ENCODE measurements at places on chromosomes 7 and 10.

- DNase-seq = no peak
Measured at GRCh38 chr7:14242175-14242574, 252.7 kb upstream of the ETV1 start.

- DNase-seq = no peak
Measured at GRCh38 chr7:93228302-93228701, 2.0 kb upstream of the HEPACAM2 start.

- no peak for DNase-seq
Measured at GRCh38 chr7:157404845-157405481, 68.2 kb downstream of the DNAJB6 start.

- no peak for DNase-seq
Measured at GRCh38 chr10:68594405-68594804, 34.3 kb downstream of the TET1 start.

DNA sequence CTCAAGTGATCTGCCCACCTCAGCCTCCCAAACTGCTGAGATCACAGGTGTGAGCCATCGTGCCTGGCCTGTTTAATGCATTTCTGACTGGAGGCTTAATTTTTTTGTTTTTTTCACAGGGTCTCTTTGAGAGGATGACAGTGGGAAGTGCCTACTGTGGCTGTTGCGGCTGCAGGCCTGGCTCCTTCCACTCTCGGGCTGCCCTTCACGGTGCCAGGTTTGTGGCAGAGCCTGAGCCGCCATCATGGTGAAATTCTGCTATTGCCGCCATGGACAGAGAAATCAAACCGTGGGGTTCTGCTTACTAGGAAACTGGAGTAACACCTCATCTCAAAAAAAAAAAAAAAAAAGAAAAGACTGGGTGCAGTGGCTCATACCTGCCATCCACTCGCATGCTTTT is 142.7 kb downstream of the CAMK1D start:
- no peak for DNase-seq

GRCh38 chr10:97736403-97736901 is 476 bp upstream of the ZFYVE27 start:
- no peak for DNase-seq

DNA sequence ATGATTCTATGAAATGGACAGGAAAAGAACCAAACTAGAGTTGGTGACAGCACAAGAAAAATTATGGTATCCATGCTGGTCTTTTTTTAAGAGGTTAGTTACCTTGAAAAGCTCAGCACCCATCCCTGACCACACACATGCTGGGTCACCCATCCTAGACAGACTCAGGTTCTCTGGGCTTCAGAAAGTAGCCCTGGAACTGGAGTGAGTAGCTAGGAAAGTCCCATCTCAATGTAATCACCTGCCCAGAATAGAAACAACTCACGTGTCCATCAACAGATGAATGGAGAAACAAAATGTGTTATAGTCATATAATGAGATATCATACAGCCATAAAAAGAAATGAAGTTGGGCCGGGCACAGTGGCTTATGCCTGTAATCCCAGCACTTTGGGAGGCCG is 37.0 kb downstream of the GSDME start:
- DNase-seq = no peak

GRCh38 chr10:89118091-89118490 is 89.0 kb downstream of the CH25H start:
- no peak for DNase-seq

- DNase-seq = no peak
Measured at GRCh38 chr10:97640868-97641811, 669 bp downstream of the PI4K2A start.

DNA sequence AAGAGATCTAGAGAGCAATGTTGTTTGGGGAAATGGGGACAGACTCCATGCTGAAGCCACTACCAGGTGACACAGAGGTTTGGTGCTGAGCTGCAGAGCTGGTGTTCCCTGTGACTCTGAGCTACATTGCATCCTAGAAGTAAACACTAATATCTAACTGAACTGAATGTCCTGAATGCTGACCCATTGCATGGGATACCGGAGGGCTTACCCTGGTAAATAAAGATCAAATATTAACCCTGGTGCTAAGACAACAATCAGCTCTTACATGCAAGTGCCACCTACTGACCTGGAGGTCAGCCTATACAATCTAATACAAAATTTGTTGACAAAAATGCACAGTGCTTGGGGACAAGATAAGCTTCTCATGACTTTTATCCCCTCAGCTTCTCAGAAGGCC is 851.3 kb upstream of the KCND2 start:
- DNase-seq = no peak

DNA sequence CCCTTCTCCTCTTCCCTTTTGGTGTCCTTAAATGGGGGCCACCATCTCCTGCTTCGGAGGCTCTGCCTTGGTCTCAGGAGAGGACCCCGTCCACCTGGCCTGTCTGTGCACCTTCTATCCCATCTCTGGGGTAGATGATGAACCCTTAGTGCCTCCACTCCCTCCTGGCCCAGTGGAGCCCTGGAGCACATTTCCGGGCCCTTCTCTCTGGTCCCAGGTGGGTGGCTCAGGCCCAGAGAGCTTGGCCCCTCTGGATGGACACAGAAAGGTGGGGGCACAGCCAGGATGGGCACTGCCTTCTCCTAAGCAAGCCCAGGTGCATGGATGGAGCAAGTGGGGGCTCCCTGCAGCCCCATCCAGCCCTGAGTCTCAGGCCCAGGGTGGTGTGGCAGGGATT is 121.4 kb upstream of the RET start:
- DNase-seq = no peak

GRCh38 chr10:49304137-49304536 is 5.2 kb downstream of the C10orf71 start:
- DNase-seq = no peak

DNA sequence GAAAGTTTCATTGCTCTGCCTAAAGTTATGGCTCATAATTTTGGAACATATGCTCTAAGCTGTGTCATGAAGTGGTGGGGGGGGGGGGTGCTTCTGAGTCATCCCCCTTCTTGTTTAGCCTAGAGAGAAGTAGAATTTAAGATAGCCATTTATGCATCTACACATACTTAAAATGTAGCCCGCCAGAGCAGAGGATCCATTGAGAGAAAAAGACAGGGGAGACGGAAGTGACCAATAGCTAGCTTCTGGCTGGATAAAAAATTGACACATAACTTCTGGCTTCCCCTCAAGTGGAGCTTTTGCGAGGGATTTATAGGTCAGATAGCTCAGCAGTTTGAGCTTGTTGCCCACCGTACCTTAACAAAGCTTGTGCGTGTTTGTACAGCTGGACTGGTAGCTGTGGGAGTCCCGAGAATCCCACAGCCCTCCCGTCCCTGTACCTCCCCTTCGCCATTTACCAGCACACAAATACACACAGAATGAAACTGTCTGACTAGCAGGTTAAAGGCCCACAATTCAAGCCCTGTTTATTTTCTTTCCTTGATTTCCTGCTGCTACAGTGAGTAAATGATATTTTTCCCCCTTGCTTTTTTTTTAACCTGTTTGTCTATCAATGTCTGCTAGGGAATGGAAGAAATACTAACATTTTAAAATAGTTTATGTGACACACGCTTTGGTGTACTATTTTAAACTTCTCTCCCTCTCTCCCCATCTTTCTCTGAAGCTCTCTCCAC is 232.6 kb upstream of the FERD3L start:
- no peak for DNase-seq

DNA sequence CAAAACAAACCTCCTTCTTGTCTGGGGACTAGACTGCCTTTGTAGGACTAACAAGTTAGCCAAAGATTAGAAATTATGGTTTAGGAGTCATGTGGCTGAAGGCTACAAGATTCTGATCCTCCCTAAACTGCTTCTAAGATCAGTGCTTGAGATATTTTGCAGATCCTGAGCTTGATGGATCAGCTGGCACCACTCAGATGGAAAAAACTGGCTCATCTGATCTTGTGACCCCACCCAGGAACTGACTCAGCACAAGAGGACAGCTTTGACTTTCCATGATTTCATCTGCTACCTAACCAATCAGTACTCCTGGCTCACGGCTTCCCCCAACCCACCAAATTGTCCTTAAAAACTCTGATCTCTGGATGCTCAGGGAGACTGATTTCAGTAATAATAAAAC is 271.5 kb upstream of the TAC1 start:
- no peak for DNase-seq

GRCh38 chr10:131890276-131891195 is 10.3 kb upstream of the PPP2R2D start:
- DNase-seq = no peak

GRCh38 chr10:23060918-23061317 is 34.5 kb upstream of the MSRB2 start:
- DNase-seq = no peak

GRCh38 chr7:68862736-68863135 is 735.5 kb upstream of the AUTS2 start:
- DNase-seq = no peak

DNA sequence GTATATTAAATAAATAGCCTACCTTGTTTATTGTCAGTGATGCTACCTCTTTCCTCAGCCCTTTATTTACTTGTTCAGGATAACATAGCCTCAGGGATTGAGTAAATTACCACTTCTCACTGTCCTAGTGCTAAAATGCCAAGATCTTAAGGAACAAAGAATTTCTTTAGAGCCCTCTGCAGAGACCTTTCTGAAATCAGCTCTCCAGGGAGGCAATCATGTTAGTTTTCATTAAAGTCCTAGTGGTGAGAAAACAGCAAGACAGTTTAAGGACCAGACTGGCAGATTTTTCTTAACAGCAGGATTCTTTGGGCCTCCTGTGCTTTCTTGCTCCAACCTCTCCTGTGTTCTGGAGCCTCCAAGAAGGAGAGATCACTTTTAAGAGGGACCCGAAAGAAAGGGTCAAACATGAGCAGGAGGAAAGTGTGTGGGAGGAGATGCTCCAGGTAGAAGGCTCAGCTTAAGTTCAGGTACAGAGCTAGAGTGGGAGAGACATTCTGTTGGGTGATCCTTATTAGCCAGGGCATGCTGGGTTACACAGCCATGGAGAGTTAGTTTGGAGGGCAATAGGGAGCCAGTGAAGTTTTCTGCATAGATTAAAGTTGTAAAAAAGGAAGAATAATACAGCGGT is 1.2 kb upstream of the PLCE1 start:
- DNase-seq = no peak

GRCh38 chr10:34217524-34217923 is 597.6 kb downstream of the PARD3 start:
- no peak for DNase-seq

DNA sequence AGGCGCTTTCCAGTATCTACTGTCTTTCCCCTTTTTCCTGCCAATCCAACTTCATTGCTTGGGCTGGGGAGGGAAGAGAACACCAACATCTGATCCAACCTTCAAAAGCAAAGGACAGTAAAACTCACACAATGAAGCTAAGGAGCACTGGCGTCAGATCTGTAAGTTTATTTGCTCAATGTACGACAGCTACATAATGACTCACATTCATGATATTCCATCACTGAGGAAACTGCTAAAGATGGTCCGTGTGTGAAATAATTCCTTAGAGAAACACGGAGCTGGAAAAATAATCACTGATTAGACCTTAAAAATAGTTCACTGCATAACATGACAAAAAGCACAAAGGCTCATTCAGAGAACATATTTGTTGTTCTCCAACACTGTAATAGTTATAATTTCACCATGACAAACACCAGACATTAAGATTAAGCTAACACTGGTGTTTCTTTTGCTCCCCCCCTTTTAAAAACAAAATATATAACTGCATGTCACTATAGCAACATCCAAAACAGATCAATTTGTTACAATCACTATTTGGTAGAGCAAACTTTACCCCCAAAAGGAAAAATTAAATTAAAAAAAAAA is 24.3 kb downstream of the HSPB1 start:
- DNase-seq = no peak

- DNase-seq = no peak
Measured at GRCh38 chr10:129945941-129946760, 17.9 kb downstream of the EBF3 start.

DNA sequence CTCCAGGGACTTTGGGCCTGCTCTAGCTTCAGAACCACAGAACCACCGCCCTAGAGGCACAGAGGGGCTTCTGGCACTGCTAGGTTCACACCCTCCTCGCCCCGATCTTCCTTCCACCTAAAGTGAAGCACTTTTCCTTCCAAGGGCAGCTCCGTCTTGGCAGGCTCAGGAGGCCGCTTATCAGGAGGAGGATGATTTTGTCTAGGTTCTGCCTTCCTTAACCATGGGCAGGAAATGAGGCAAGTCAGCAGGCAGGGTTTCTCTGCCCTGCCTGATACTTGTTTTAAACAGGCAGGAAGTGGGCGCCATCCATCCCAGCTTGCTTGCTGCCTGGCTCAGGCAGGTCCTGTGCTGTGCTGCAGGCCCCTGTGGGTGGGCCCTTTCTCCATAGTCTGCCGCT is 8.3 kb upstream of the ATP6V0E2 start:
- DNase-seq = no peak

DNA sequence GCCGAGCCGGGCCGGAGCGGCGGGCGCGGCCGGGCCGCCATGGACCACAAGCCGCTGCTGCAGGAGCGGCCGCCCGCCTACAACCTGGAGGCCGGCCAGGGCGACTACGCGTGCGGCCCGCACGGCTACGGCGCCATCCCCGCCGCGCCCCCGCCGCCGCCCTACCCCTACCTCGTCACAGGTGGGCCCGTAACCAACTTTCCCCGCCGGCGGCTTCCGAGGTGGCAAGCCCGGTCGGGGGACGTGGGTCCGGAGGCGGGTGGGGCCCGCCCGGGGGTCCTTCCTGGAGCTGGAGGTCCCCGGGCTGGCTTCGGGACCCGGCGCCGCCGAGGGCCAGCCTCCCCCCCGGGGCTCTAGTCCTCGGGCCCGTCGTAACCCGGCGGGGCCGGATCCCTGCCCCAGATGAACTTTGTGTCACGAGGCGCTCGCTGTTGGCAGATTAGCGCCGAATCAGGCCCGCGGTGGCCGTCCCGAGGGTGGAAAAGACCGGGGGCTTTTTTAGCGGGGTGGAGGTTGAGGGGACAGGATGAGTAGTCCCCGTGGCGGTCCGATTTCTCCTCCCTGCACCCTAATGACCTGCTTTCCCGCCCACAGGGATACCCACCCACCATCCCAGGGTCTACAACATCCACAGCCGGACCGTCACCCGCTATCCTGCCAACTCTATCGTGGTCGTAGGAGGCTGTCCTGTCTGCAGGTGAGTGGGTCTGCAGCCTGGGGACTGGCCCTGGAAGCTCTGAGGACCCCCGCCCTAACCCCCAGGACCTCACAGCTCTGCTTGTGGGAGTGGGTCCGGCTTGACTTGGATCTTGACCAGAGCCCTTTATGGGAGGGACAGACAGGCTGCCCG is 496 bp downstream of the BRI3 start:
- no peak for DNase-seq

GRCh38 chr10:126114884-126115555 is 218.7 kb downstream of the FANK1 start:
- DNase-seq = no peak

GRCh38 chr7:129047761-129048160 is 7.2 kb downstream of the TNPO3 start:
- DNase-seq = no peak

DNA sequence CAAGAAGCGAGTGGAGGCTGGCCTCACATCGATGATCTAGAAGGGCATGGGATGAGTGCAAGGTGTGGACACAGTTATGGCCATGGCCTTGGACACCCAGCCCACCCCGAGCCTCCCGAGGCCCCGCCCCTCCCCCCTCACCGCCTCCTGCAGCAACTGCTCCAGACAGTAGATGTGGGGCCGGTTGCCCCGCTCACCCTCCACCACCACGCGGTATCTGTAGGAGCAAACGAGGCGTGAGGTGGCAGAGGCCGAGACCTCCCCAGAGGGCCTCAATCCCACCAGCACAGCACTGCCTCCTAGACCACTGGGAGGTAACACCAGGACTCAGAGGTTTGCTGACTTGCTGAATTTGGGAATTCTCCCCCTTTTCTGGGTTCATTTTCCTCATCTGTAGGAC is 37.6 kb downstream of the SLC29A4 start:
- DNase-seq = no peak

- no peak for DNase-seq
Measured at GRCh38 chr7:100865372-100865911, 1.7 kb upstream of the TRIP6 start.

GRCh38 chr10:88110822-88111221 is 247.4 kb downstream of the PTEN start:
- no peak for DNase-seq

All from central memory CD8-positive, alpha-beta T cell (primary cell).